ENCODE measurements at places on chromosomes 3 and 15. TPM values are rescaled to one million over a fixed set of nuclear protein-coding genes. Genes with fewer than 3 reads are reported as not detected.
A peak's percentile ranks its signal among the peaks of the same experiment; 100 is the strongest.

The CPN2 gene
- total RNA-seq, result not detected

The OR5H2 gene
- not detected for total RNA-seq

The STAC gene
- 25.3 TPM for total RNA-seq

The AHSG gene
- total RNA-seq, result not detected

The CHRM5 gene
- total RNA-seq, result not detected

The CHDH gene
- total RNA-seq, result 10.9 TPM

The RCN2 gene
- 39.4 TPM for total RNA-seq

The ANKRD63 gene
- not detected for total RNA-seq

The SCG5 gene
- 0.96 TPM for total RNA-seq

DNA sequence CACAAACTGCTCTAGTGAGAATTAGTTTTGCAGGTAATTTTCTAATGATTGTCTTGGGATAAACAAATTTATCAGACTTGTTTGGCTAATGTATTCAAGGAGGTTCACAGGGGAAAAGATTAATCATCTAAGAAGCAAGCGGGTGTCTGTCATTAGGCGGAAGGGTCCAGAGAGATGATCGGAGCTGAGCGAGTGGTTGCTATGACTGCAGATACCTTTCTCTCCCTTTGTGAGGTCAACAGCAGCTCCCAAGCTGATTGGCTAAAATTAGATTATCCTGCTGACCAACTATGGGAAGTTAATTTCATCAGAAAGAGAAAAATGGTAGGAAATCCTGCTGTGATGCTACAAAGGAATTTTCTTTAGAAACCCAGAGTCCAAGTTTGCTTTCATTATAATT is 276.0 kb downstream of the SOX2 start:
- no peak for DNase-seq

DNA sequence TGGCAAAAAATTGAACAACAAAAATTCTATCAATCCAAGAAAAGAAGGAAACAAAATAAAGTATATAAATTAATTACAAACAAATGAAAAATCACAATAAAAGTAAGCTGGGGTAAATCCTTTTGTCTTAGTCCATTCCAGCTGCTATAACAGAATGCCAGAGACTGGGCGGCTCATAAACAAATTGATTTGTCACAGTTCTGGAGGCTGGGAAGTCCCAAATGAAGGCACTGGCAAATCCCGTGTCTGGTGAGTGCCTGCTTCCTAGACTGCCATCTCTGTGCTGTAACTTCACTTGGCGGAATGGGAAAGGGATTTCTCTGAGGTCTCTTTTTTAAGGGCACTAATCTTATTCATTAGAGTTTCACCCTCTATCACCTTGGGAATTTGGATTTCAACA is 53.6 kb upstream of the RPL35A start:
- DNase-seq, result no peak

DNA sequence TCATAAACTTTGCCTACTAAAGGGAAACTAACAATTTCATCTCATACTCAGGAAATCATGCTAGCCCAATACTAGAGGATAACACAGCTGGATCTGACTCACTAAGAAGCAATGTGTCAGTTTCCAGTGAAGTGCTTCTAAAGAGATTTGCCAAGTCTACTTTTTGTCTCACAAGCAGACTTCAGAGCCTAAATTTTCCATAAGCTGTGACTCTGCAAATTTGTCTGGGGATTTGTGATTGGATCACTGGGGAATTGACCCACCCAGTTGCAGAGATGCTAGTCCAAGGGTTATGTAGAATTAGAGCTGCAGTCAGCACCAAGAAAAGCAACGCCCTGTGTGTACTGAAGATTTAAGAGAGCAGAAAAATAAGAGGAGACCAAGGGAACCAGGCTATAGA is 647.1 kb downstream of the NTRK3 start:
- no peak for DNase-seq

DNA sequence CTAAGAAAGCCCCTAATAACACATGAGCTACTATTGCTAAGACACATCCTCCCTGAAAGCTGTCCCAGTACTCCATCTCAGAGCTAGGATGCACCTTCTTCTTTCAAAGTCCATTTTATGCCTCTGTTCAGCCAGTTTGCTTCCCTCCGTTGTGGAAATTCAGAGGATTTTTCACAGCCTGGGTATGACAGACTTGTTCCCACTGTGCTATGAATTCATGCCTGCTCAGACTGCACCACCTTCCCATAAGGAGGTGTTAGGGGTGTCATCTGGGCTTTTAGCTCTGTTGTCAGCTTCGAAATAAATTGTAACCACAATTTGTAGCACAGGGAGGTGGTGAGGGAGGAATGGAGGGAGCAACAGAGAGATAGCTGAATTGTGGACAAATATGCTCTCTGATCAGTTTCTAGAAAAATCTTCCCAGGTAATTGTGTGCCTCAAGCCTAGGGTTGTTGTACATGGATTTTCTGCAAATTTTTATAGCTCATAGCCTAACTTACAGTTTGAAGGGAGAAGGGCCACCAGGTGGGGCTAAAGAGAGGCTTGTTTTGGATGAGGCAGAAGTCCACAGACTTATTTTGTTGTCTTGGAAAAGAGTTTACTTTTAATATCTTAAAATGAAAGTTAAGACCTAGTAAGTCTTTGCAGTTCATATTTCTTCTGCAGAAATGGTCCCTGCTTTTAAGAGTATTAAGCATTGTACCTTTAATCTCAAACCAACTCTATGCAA is 462.0 kb downstream of the PDCD6IP start:
- no peak for DNase-seq

DNA sequence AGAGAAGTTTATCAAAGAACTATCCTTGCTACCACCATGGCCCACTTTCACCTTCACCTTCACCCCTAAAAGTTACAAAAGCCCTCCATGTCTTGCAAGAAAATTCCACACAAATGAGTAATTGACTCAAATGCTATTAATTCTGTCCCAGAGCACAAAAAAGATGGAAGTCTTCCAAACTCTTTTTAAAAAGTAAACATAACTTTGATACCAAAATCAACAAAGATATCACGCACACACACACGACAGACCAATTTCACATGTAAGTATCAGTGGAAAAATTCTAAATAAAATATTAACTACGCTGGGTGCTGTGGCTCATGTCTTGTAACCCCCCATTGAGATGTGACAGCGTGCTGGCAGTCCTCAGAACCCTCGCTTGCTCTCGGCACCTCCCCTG is 1.1 kb upstream of the MCCC1 start:
- DNase-seq, result no peak

DNA sequence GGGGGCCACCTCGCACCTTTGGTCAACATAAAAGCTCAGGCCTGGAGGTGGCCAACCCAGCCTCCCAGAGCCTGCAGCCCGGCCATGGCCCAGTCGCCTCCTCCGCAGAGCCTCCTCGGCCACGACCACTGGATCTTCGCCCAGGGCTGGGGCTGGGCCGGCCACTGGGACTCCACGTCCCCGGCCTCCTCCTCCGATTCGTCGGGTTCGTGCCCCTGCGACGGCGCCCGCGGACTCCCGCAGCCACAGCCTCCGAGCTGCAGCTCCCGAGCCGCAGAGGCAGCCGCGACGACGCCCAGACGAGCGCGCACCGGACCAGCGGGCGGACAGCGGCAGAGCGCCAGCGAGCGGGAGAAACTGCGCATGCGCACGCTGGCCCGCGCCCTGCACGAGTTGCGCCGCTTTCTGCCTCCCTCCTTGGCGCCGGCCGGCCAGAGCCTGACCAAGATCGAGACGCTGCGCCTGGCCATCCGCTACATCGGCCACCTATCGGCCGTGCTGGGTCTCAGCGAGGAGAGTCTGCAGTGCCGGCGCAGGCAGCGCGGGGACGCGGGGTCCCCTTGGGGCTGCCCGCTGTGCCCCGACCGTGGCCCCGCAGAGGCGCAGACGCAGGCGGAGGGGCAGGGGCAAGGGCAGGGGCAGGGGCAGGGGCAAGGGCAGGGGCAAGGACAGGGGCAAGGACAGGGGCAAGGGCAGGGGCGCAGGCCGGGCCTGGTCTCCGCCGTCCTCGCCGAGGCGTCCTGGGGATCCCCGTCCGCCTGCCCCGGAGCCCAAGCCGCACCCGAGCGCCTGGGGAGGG is at the start of gene MESP2:
Gene MESP2, plus strand, starts transcription at position 59 of the 799 bp plus-strand sequence. Its CDS starts 26 bp downstream, at position 85.
- peak; percentile 93 for DNase-seq

DNA sequence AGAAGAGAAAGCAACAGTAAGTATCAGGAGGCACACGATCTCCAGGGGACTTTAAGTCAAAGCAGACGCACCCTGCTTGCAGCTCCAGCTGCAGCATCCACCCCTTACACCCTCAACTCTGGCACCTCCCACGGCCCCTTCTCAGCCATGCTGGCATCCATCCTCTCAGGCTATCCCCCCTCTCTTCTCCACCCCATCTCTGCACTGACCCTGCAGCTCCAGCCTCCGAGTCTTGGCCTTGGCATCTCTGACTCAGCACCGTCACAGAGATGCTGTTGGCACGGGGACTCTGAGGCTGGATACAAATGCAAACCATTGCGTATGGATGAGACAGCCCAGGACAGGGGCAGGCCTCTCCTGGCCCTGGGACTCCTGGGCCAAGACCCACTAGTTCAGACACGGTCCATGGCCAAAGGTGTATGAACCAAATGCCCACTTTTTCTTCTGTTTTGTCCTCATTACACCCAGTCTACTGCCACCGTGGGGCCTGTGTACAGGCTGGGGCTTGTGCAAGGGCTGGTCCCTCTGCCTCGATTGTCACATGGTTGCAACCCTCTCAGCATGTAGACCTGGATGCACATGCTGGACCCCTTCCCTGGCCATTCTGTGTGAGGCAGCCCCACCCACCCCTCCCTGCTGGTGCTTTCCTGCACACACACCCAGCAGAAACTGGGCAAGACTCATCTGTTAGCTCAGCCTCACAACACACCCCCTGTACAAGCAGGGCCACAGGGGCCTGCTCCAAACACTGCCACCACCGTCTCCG is 18.7 kb upstream of the ZXDC start:
- DNase-seq, result no peak

DNA sequence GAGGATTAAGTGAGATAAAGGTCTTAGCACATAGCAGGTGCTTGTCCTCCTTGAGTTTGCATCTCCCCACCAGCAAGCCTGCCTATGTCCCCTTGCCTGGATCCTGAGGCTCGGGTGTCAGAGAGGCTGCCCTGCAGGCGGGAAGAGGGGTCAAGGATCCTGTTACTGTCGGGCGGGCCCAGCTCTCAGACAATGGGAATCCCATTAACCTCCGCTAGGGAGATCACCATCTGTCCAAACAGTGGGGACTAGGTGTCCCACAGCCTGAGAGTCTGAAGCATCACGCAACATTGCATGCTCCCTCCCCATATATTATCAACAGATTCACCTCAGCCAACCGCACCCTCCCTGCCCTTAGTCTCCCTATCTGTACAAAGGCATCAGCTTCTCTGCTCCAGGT is 151.4 kb downstream of the FBLN2 start:
- DNase-seq, result no peak

DNA sequence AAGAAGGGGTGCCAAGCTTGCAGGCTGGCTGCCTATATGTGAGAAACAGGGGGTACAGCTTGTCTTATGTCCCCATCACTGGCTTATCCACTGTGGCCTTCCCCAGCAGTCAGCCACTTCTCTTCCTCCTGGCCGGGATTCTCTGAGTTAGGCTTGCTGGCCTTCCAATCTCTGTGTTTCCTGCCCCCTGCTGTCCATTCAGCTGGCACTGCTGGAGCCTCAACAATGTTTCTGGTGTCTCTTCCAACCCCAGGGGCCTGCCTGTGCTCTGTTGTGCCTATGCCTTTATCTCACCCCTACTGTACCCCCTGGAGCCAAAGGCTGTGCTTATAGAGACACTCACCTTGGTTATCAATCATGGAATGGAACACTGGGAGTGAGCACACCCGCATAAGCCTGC is 36.5 kb downstream of the ANAPC13 start:
- DNase-seq, result no peak

- no peak for DNase-seq
Measured at GRCh38 chr15:89876396-89877082, 17.3 kb downstream of the AP3S2 start.

GRCh38 chr3:123078101-123078500 is 11.3 kb downstream of the PDIA5 start:
- DNase-seq, result no peak

DNA sequence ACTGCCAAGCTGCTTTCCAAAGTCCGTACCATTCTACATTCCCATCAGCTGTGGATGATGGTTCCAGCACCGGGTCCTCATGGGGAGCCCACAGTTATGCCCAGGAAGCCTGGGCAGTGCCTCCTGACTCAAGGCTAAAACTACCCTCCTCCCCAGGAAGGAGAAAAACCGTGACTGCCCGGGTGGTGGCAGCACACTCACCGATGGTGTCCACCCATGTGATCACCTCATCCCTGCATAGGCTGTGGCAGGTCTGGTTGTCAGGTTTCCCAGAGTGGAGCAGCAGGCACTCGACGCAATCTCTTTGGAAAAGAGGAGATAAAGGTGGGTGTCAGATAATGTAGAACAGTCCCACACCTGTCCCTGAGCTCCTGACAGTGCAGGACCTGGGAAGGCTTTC is 38.6 kb downstream of the UMPS start:
- no peak for DNase-seq

DNA sequence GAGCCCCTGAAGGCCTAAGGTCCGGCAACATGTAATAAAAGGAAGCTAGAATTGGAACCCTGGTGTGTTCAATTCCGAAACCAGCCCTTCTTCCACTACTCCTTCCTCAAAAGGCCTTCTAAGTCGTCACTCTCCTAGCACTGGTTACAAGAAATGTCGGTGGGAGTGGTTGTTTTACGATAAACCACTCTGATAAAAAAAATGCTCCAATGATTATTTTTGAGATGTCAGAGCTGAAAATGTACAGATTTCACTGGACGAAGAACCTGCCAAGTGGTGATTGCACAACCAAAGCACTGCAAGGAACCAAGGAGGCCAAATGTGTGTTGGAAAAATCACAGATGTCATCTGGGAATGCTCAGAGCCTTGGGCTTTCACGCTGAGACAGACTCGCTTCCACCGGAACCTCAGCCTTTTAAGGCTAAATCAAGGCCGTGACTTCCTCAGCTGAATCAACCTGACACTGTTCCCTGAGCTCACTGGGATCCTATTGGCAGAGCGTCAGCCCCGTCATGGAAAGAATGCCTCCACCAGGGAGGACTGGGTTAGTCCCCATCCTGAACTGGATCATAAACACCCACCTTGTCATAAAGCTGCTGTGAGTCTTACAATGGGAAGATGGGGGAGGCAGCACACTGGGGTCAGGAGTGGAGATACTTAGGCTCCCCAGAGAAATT is 108.1 kb upstream of the THBS1 start:
- peak; percentile 68 for DNase-seq

- DNase-seq, result peak; percentile 70
Measured at GRCh38 chr15:83380682-83381081, 66.5 kb upstream of the SH3GL3 start.

Measured in upper lobe of right lung (tissue), 1 donor.